ENCODE measurements at places on chromosomes 5 and 9.

DNA sequence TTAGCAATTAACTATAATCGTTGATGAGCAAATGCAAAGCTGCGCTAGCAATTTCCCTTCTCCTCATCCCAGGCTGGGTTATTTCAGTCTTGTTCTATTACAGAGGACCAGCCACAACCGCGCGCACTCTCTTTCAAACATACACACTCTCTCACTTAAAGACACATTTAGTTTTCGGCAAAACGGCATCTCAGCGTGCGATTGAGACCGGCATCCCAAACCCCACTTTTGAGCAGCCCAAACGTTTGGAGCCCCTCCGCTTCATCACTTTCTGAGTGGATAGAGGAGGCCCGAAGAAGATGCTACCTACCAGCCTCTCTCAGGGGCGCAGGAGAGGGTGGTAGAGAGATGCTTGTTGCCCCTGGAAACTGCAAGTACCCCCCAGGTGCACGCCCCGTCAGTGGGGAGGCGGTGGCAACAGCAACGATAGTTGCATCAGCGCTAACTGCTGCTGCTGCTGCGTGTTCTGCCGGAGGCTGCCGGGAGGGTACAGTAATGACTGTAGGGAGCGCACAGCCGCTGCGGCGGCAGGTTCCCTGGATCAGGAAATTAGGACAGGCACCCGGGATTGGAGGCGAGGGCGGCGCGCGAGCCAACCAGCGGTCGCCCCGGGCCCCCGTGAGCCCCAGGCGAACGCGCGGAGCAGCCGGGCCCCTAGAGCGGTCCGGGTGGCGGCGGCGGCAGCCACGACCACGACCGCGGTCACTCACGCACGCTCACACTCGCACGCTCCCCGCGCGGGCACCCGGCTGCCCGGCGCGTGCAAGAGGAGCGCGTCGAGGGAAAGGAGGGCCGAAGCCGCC lies 467 bp upstream of the VLDLR start:
- DNase-seq: peak; percentile 80

- no peak for DNase-seq
These were observed 100.4 kb downstream of the MEF2C start for GRCh38 chr5:88782571-88782970.

- no peak for DNase-seq
These were observed 3.1 kb downstream of the ZER1 start for GRCh38 chr9:128768606-128769005.

GRCh38 chr5:10735569-10736276 lies 25.3 kb downstream of the DAP start:
- no peak for DNase-seq

GRCh38 chr9:135931349-135931820 lies 24.0 kb upstream of the CAMSAP1 start:
- DNase-seq: no peak

GRCh38 chr5:25330721-25331120 lies 685.9 kb upstream of the CDH10 start:
- no peak for DNase-seq

DNA sequence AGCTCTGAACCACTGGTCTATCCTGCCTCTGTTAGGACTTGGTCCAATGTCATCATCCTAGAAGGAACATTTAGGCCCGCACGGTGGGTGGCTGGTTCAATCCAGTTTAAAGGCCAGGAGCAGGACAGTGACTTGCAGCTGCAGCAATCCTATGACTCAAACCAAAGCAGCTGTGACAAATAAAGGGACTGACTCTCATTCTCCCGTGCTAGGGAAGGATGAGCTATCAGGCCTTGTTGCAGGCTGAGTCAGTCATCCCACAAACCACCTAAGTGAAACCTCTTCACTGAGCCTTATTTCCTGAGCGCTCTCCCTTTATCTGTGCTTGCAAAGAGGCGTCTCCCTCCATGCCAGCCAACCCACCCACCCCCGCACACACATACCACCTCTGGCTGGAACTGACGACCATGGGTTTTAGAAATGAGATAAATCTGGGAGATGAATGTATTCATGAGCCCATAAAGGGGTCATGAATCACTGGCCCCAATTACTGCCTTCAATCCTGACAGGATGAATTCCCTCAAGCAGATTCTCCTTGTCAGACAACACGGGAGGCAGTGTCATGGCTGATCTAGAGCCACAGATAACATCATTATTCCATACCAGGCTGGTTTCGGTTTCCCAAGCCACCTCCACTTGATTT lies 93.4 kb downstream of the KCNIP1 start:
- DNase-seq: peak; percentile 51

Data from bronchial epithelial cell (primary cell).